ENCODE measurements at places on chromosomes 6 and 20. TPM values are rescaled to one million over a fixed set of nuclear protein-coding genes. Genes with fewer than 3 reads are reported as not detected.

The PTPRT gene
- not detected for total RNA-seq

GRCh38 chr6:30887901-30888815, 3.8 kb downstream of the DDR1 start:
- H3K4me3 ChIP-seq, result no peak overlapping the region
- H3K27ac ChIP-seq, result no peak overlapping the region
- DNase-seq, result no peak
- peaks cover 31% of the 10 kb centered on the region for H3K4me1 ChIP-seq
- H3K27me3 ChIP-seq, result no peaks in the 10 kb centered on the region
- peaks cover 26% of the 10 kb centered on the region for H3K36me3 ChIP-seq

GRCh38 chr6:41970436-41970846, 28.8 kb upstream of the CCND3 start:
- H3K27me3 ChIP-seq, result no peaks in the 10 kb centered on the region
- H3K36me3 ChIP-seq, result no peaks in the 10 kb centered on the region
- no peak overlapping the region for H3K4me3 ChIP-seq
- no peak for DNase-seq
- peaks cover 5% of the 10 kb centered on the region for H3K4me1 ChIP-seq

DNA sequence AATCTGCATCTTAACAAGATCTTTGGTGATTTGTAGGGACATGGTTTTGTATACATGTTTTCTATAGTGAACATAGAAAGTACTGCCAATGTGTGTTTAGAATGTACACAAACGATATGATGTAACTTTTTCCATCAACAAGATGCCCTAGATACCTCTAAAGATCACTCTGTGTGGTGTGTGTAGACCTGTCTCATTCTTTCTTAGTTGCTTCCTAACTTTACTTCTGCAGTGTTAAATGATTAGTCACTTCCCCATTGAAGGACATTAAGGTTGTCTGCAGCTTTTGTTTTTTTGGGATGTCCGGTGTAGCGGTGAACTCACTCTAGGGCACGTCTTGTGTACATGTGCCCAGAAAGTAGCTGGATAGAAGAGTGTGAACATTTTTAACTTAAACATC, 35.9 kb downstream of the CDYL start:
- H3K27ac ChIP-seq, result no peak overlapping the region
- no peaks in the 10 kb centered on the region for H3K27me3 ChIP-seq
- H3K36me3 ChIP-seq, result no peaks in the 10 kb centered on the region
- no peak overlapping the region for H3K4me3 ChIP-seq

The BTNL2 gene
- not detected for total RNA-seq

DNA sequence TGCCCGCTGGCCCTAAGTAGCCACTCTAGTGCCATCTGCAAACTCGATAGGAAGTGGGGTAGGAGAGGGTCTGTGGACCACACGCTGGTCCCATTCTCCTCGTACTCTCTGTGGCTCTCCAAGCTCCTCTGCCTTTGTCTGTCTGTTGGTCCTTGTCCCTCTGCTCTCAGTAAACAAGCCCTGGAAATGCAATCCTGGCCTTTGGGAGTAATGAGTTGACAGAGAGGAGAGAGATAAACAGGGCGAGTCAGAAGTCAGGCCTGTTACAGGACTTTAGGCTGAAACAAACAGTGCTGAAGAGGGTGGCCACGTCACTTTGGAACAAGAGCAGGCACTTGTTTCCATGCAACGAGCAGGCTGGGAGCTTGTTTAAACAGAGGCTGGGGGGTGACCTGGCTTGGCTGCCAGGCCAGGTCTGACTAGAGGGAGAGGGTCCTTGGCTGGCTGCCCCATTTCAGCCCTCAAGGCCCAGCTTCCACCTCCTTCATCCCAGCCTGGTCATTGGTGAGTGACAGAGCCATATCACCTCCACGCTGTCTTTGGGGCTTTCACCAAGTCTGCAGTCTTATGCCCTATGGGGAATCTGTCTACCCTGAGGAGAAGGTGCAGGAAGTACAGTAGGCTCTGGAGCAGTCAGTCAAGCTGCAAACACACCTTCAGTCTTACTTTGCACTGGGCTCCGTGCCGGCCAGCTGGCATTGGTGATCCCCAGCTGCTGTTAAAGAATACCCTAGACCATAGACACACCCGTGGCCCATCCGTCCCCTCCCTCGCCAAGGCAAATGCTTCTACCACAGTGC, 22.6 kb downstream of the FOXP4 start:
- peak overlapping the region; percentile 86 for H3K27ac ChIP-seq
- H3K36me3 ChIP-seq, result peaks cover 7% of the 10 kb centered on the region
- peaks cover 89% of the 10 kb centered on the region for H3K4me1 ChIP-seq

GRCh38 chr6:170129691-170130171, 161.1 kb downstream of the DLL1 start:
- no peak overlapping the region for H3K27ac ChIP-seq
- no peaks in the 10 kb centered on the region for H3K27me3 ChIP-seq

DNA sequence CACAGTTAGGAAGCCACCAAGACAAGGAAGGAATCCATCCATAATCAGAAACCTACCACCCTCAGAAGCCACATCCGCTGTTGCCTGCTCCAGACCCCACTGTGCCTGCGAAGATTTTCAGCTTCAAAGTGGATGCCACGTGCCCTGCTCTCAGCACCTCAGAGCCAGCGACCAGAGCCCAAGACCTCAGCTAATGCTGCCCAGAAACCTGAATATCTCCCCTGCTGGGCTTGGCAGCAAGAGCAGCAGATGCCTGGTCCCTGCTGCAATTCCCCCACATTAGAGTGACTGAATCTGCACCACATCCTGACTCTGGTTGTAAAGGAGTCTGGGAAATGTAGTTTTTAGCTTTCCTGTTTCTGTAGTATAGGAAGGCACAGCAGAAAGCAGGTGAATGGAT, 10.7 kb upstream of the ULBP3 start:
- no peak overlapping the region for H3K4me3 ChIP-seq
- H3K27me3 ChIP-seq, result no peaks in the 10 kb centered on the region
- peaks cover 21% of the 10 kb centered on the region for H3K4me1 ChIP-seq
- no peak overlapping the region for H3K27ac ChIP-seq

- DNase-seq, result peak; percentile 91
- H3K4me3 ChIP-seq, result no peak overlapping the region
- H3K4me1 ChIP-seq, result peaks cover 55% of the 10 kb centered on the region
- H3K36me3 ChIP-seq, result no peaks in the 10 kb centered on the region
- H3K27ac ChIP-seq, result peak overlapping the region; percentile 98
Measured at GRCh38 chr6:36999061-36999750, 6.2 kb upstream of the FGD2 start.

DNA sequence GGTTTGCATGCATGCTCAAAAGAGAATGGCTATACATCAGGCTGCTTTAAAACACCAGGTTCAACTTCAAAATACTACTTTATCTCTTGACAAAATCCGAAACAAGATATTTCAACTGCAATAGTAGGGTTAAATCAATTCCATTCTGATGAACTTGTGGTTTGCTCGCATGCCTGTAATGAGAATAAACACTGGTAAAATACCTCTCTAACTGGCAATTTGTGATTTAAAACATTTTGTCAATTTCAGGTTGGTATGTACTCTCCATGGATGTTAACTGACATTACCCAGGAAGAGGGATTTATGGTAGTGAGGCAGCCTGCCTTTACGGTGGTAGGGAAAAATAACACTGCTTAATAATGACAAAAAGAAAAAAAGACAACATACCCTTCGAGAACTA, 74.4 kb downstream of the MBOAT1 start:
- H3K27ac ChIP-seq, result no peak overlapping the region
- no peaks in the 10 kb centered on the region for H3K27me3 ChIP-seq
- DNase-seq, result no peak
- H3K36me3 ChIP-seq, result no peaks in the 10 kb centered on the region
- no peak overlapping the region for H3K4me3 ChIP-seq
- peaks cover 8% of the 10 kb centered on the region for H3K4me1 ChIP-seq

All from thyroid gland (tissue), 4 donors.